ENCODE measurements at places on chromosomes 5 and 9.
A peak's percentile ranks its signal among the peaks of the same experiment; 100 is the strongest.

- DNase-seq, result no peak
These were observed 20.7 kb downstream of the HMCN2 start for GRCh38 chr9:130286072-130286770.

GRCh38 chr5:113176734-113177133 is 200.1 kb downstream of the DCP2 start:
- DNase-seq, result no peak

DNA sequence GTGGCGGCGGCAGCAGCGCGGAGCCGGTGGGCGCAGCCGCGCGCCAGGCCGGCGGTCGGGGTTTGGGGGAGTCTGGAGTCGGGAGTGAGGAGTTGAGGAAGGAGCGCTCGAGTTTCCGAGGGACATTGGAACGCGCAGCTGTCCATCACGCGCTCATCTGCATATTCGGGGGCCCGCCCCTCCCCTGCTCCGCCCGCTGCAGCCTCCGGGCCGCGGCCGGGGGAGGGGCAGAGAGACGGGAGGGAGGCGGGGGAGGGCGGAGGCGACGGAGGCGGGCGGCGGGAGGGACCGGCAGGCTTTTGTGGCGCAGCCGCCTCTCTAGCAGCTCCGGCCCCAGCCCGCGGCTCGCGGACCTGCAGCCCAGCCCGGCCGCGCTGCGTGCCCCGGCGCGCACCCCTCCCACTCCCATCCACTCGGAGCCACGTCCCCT is at the start of gene IRX2:
Gene IRX2 (minus strand): TSS at position 86 of the 430 bp plus-strand sequence. CDS start 264 bp downstream, outside the sequence.
- DNase-seq, result peak; percentile 80

- DNase-seq, result peak; percentile 29
These were observed 63.6 kb downstream of the NUDT12 start for GRCh38 chr5:103498800-103499551.

DNA sequence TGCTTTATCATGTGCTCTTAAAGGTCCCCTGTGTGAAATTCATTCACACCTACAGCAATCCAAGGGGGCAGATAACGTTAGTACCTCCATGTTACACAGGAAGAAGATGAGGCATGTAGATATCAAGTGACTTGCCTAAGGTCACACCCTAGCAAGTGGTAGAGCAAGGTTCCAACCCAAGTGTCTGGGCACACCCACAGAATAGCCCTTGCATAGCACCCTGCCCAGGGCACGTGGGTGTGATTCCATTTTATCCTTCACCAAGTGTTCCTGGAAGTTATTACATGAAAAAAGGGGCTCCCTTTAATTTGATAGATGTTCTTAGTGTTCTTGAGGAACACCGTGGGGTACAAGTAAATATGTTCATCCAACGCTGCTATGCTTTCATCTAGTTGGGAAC is 4.9 kb downstream of the TMEM171 start:
- DNase-seq, result no peak

DNA sequence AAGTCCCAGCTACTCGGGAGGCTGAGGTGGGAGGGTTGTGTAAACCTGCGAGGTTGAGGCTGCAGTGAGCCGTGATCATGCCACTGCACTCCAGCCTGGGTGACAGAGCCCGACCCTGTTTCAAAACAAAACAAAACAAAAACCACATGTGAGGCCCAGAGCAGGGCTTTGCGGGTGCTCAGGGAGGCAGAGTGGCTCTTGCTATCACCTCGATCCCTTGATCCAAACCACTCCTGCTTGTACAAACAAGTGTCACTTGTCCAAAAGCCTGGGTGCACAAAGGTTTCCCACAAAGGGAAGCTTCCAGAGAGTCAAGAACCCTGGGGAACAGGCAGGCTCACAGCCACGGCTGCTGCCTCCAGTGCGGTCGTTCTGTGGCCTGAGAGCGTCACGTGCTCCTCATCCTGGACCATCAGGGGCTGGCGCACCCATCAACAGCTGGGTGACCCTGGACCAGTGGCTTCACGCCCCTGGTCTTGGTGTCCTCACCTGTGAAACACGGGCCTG is 162.7 kb downstream of the C9orf50 start:
- no peak for DNase-seq

DNA sequence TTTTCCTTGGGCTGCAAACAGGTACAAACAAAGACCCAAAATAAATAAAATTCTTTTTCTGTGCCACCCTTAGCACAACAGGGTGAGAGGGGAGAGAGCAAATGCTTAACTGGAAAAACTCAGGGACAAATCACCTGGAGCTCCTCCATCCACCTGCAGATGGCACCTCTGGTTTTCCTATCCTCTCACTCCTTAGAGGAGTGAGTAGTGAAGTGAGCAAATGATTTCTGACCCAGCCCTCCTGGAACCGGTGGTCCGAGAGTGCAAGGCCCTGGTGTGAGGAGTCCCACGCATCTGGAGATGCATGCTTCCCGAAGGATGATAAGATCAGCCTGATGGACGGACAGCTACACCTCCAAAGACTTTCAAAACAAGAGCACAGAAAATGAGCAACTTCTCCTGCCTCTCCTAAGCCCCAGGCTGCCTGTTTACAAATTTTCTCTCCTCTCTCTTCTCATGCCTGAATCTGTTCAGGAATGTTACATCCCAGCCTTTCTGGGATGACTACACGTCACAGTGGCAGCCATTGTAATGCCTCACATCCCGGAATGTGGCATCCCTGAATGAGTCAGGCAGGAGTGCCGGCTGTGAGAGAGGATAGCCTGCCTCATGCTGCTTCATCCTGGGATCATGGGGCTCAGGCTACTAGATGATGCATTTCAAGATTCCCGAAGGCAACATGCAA is 86.4 kb downstream of the ADRB2 start:
- no peak for DNase-seq

GRCh38 chr9:135174981-135175380 is 87.5 kb downstream of the OLFM1 start:
- DNase-seq, result no peak

- DNase-seq, result no peak
These were observed 108.7 kb upstream of the NFIL3 start for GRCh38 chr9:91532325-91532724.

- DNase-seq, result no peak
These were observed 358.4 kb downstream of the ARRDC3 start for GRCh38 chr5:91024727-91025126.

GRCh38 chr5:10192309-10192708 is 57.4 kb downstream of the ATPSCKMT start:
- DNase-seq, result no peak

GRCh38 chr5:140336388-140336787 is 10.0 kb downstream of the HBEGF start:
- no peak for DNase-seq

DNA sequence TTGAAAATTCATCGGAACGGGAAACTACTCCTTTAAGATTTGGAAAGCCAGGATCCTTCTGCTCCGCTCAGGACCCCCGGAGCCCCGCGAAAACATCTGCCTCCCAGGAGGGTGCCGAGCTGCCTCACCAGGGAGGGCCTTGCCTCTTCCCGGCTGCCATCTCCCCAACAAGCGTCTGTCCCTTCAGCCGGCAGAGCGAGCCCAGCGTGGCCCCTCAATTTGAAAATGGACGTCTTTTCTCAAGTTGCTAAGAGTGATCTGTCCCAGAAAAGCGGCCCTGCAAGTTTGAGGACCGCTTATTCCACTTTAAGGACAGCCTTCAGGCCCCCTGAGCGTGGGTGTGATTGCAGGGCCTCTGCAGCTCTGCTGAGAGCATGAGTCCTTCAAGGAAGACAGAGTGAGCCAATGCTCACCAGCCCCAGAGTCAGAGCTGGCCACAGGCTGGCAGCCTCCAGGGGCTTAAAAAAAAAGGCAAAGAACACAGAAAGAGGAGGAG is 101.3 kb downstream of the PHF2 start:
- DNase-seq, result no peak

GRCh38 chr5:1544294-1544961 is 20.7 kb upstream of the LPCAT1 start:
- no peak for DNase-seq

DNA sequence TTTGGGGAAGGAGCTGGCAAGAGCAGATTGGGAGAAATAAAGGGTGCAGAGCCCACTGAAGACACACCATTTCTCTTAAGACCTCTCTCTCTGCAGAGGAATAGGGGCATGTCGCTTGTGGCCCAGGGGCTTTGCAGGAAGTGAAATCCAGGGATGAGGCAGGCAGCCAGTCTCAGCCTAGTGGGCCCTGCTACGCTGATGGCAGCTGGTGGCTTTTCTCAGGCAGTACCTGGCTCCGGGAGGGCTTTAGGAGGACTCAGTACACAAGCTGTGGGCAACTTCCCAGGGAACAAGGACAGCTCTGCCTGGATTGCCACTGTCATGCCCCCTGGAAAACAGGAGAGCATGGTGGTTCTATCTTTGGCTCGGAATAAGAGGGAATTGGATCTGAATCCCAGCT is 76.2 kb upstream of the NEURL1B start:
- DNase-seq, result no peak

DNA sequence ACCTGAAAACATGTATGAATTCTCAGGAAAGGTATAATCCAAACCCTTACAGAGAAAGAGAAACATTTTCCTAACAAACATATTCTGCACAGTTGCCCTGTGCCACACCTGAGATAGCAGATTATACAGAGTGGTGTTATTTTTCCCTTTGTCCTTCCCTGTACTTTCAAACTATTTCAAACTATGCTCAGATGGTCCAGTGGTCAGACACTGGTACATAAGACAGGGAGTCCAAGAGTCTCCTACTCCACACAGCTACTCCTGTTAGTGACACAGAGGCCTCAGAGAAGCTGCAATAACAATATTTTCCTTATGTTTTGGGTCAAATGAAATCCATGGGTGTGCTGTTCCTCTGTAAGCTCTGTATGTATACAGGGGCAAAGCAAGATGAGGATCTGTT is 30.0 kb upstream of the SLC22A5 start:
- DNase-seq, result no peak

GRCh38 chr9:74951725-74952151 is 974 bp downstream of the C9orf40 start:
- DNase-seq, result peak; percentile 28

DNA sequence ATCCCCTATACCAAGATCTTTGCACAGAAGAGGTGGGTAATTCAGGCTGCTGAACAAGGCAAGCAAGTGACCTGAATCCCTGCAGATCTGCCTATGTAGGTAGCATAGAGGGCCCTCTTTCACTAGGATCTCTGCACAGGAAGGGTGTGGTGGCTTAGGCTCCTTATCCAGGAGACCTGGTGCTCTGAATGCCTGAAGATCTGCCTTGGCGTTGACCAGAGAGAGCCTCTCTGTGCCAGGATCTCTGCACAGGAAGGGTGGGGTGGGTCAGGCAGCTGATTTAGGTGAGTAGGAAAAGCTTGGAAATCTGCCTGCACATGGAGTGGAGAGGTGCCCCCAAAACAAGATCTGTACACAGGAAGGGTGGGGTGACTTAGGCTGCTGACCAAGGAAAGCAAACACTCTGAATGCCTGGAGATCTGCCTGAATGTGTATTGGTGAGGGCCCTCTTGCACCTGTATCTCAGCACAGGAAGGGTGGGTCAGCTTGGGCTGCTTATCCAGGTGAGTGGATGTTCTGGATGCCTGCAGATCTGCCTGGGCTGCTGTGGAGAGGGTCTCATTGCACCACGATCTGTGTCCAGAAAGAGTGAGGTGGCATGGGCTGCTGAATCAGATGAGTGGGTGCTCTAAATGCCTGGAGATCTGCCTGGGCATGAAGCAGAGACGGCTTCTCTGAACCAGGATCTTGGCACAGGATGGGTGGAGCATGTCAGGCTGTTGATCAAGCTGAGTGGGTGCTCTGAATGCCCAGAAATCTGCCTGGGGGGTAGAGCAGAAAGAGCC is 365.9 kb downstream of the DMAC1 start:
- DNase-seq, result no peak

- no peak for DNase-seq
These were observed 34.8 kb upstream of the LRRC14B start for GRCh38 chr5:156411-157072.

DNA sequence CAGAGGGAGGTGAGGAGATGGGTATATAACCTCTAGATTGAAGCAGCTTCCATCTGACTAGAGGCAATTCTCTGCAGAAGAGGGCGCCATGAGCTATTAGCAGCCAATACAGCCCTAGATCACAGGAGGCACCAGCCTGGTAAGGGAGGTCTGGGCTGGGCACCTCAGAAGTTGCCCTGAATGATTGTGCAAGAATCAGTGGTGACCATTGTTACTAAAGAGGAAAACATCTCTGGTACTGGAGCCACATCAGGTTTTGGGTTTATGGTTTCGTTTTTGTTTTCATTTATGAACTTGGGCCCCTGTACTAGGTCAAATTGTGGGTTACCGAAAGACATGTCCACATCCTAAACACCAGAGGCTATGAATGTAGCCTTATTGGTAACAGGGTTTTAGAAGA is 342.0 kb downstream of the MLLT3 start:
- DNase-seq, result no peak

DNA sequence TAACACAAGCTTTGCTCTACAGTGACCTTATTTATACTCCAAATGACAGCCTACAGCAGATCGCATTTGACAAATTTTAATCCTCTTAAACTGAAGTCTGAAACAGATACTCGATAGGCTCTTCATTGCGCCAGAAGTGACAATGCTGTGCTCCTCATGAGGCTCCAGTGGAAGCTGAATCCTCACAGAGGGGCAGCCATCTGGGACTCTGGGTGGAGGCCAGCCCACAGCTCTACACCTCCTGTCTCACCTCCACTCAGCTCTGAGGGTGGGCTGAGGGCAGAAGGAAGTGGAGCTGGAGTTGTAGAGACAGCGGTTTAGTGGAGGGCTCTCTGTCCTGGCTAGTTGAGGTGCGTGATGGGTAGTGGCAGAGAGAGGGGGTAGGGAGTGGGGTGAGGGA is 283.3 kb upstream of the ANKRD55 start:
- DNase-seq, result no peak

GRCh38 chr9:89470224-89470839 is 27.6 kb downstream of the SEMA4D start:
- DNase-seq, result no peak

- no peak for DNase-seq
These were observed 27.2 kb upstream of the CPLX2 start for GRCh38 chr5:175844174-175844573.

DNA sequence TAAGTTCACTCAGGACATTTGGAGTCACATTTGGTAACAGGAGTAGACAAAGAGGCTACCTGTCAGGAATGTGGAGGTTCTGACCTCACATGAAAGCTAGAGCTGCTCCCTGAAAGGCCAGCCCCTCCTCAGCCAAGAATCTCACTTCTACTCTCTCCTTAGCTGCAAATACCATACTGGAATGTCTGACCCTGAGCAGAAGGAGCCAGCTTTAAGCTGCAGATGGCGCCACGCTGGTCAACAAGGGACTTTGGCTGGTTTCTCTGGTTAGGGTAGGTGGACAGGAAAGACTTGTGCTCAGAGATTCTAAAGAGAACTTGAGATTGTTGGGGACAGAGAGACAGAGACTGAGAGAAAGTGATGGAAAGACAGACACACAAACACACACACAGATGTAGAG is 21.9 kb downstream of the ASTN2 start:
- no peak for DNase-seq

DNA sequence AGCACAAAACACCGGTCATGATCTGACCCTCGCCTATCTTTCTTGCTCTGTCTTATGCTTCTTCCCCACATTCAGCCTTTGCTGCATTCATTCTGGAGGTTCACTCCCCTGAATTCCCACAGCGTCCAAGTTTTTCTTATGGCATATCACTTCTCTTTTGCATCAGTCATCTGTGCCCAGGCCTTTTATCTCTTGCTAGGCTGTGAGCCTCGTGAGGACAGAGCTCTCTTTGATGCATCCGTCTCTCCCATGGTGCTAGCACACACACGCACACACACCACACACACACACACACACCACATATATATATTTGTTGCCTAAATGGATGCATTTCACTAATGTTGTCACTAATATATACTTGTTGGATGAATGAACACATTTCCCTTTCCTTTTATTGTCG is 45.8 kb upstream of the ATG10 start:
- no peak for DNase-seq

- no peak for DNase-seq
These were observed 78.3 kb upstream of the TRIO start for GRCh38 chr5:14064841-14065240.
